ENCODE measurements at places on chromosomes 2 and 18.
A peak's percentile ranks its signal among the peaks of the same experiment; 100 is the strongest.

DNA sequence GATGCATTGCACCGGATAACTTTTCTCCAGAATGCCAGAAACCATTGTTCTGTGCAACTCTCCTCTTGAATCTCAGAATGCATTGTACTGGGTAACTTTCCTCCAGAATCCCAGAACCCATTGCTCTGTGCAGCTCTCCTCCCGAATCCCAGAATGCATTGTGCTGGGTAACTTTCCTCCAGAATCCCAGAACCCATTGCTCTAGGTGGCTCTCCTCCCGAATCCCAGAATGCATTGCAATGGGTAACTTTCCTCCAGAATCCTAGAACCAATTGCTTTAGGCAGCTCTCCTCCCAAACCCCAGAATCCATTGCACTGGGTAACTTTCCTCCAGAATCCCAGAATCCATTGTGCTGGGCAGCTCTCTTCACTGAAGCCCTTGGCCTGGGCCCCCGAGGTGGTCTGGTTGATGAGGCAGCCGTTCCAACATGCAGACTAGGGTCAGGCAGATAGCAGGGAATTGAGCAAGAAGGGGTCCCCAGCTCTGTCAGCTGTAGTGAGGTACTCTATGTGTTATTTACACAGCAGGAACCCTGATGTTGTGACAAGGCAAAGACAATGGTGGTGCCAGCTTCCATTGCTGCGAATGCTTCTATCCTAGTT is 9.4 kb downstream of the FOSL2 start:
- DNase-seq, result no peak

GRCh38 chr2:45651415-45652089 is at the start of gene PRKCE:
Gene PRKCE, plus strand, starts transcription at chr2:45651675.
- DNase-seq, result peak; percentile 20

GRCh38 chr2:201558232-201558631 is 85.1 kb downstream of the TMEM237 start:
- DNase-seq, result no peak

GRCh38 chr2:179595284-179595683 is 266.1 kb downstream of the ZNF385B start:
- no peak for DNase-seq

GRCh38 chr18:65016631-65017371 is 734.0 kb upstream of the CDH7 start:
- DNase-seq, result no peak

- DNase-seq, result no peak
Measured at GRCh38 chr18:13232086-13232917, 13.7 kb downstream of the LDLRAD4 start.

DNA sequence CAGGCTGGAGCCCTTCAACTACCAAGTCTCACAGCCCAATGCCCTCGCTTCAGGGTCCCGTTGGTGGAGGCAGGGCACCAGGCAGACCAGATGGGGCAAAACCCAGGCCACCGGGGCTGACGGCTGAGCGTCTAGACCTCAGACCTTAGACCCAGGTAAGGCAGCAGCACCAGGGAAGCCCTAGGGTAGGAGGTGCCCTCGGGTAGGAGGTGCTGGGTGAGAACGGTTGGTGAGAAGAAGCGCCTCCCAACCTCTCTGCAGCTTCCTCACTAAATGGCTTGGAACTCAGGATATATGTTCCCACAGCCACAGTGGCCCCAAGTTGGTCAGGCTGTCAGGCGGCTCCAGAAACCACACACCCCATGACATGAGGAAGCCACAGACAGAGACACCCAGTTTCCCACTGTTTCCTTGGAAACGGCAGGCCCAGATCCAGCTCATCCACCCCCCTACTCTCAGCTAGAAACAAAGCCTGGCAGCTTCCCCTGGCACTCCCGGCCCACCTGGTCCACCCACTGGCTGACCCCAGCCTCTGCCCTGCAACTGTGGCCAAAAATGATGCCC is 13.1 kb upstream of the MLPH start:
- DNase-seq, result no peak

DNA sequence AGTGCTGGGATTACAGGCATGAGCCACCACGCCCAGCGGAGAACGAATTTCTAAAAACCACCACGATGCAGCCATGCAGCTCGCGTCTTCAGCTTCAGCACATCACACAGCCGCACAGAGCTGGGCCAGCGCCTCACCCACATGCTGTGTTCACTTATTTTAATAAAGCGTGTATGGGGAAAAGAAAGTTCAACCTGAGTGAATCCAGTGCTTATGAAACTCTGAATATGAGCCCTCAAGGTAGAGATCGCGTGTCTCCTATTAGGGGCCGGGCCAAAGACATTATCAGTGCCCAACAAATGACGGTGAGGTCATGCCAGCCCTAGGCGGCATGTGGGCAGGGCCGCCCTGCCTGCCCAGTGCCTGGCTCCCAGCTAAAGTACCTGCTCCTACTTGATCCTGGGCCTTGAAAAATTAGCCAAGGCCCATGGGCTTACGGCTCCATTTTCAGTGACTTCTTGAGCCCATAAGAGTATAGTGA is 44.3 kb downstream of the SPRED2 start:
- DNase-seq, result no peak

All from thoracic aorta (tissue), 2 donors.